ENCODE measurements at places on chromosomes 2 and 18. TPM values are rescaled to one million over a fixed set of nuclear protein-coding genes. Genes with fewer than 3 reads are reported as not detected.
A peak's percentile ranks its signal among the peaks of the same experiment; 100 is the strongest.

DNA sequence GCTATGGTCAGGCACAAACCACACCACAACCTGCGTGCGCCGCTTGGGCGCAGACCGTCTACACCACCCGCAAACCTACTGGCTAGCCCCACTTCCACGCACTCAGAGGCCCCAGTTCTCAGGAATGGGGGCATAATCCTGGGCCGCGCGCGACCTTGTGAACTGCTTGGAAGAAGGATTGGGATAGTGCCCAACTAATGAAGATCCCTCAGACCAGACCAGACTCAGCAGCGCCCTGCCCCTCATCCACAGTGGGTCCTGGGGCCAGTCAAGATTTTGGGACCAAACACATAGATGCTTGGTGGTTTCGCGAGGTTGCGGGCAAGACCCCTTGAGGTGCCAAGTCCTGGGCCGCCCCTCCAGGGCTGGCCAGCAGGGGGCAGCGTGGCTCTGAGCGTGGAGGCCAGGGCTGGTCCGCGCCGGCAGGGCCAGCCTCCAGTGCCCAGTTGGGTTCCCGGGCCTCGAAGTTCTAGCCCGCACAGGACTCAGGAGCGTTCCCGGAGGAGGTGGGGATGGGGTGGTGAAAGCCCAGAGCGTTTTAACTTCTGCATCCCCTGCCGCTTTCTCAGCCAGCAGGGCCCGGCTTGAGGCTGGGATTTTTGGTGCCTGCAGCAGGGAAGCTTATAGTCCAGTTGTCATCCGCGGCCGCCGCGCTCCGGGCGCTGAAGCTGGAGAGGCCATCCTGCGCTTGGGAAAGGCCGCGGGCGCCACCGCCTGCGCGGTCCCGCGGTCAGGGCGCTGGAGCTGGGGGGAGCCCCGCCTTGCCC, 8.3 kb downstream of the OSR1 start:
- H3K27ac ChIP-seq, result peak overlapping the region; percentile 86
- no peaks in the 10 kb centered on the region for H3K4me1 ChIP-seq
- no peaks in the 10 kb centered on the region for H3K27me3 ChIP-seq
- H3K4me3 ChIP-seq, result peak overlapping the region; percentile 26
- peak; percentile 87 for DNase-seq
- peaks cover 42% of the 10 kb centered on the region for H3K36me3 ChIP-seq

DNA sequence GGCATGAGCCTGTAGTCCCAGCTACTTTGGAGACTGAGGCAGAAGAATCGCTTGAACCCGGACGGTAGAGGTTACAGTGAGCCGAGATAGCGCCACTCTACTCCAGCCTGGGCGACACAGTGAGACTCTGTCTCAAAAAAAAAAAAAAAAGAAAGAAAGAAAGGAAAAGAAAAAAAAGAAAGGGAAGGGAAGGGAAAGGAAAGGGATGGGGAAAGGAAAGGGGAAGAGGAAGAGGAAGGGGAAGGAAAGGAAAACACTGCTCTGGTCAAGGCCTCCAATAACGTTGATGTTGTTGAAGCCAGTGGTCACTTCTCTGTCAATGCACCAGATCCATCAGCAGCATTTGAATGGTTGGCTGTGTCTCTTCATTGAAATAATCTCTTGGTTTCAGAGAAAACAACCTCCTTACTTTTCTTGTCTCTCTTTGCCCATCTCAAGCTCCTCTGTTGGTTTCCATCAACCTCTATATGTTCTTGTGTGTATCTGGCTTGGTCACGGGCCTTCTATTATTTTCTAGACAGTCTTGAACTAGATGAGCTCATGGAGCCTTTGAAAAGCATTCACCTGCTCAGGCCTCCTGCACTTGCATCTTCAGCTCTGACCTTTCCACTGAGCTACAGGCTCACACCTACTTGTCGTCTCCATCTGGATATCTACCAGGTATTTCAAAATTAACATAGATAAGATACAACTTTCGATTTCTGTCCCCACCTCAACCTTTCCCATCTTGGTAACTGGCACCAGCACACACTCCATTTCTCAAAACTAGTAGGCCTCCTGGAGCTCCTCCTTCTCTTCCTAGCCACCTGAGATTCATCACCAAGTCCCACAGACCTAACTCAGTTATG, 69.4 kb upstream of the LAPTM4A start:
- H3K36me3 ChIP-seq, result no peaks in the 10 kb centered on the region
- H3K27me3 ChIP-seq, result no peaks in the 10 kb centered on the region
- H3K4me1 ChIP-seq, result no peaks in the 10 kb centered on the region
- no peak overlapping the region for H3K27ac ChIP-seq

GRCh38 chr2:127950264-127950663, 64.5 kb upstream of the AMMECR1L start:
- H3K36me3 ChIP-seq, result peaks cover 58% of the 10 kb centered on the region
- H3K4me1 ChIP-seq, result peaks cover 3% of the 10 kb centered on the region
- H3K27ac ChIP-seq, result no peak overlapping the region
- H3K27me3 ChIP-seq, result no peaks in the 10 kb centered on the region
- no peak overlapping the region for H3K4me3 ChIP-seq
- DNase-seq, result no peak

GRCh38 chr18:22169011-22169888, at the start of gene GATA6:
GATA6 (plus strand) TSS chr18:22169589; CDS start chr18:22171145, 1,556 bp downstream.
- no peaks in the 10 kb centered on the region for H3K4me1 ChIP-seq
- H3K27me3 ChIP-seq, result peaks cover 95% of the 10 kb centered on the region

DNA sequence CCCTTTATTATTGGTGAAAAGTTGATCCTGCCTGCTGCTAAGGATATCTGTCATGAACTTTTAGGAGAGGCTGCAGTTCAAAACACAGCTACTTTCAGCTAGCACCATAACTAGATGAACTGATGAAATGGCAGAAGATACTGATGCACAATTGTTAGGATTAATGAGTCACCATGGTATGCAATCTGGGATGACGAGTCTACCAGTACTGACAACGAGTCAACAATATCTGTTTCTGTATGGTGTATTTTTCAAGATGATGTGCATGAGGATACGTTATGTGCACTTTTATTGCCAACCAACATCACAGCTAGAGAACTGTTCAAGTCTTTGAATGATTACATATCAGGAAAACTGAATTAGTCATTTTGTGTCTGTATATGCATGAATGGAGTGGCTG, 68.7 kb downstream of the NETO1 start:
- no peaks in the 10 kb centered on the region for H3K27me3 ChIP-seq
- H3K4me1 ChIP-seq, result no peaks in the 10 kb centered on the region
- no peak overlapping the region for H3K27ac ChIP-seq
- H3K4me3 ChIP-seq, result no peak overlapping the region
- H3K36me3 ChIP-seq, result no peaks in the 10 kb centered on the region
- no peak for DNase-seq

GRCh38 chr2:238974501-238975166, 126.7 kb downstream of the TWIST2 start:
- no peaks in the 10 kb centered on the region for H3K4me1 ChIP-seq
- no peak overlapping the region for H3K4me3 ChIP-seq
- H3K27me3 ChIP-seq, result no peaks in the 10 kb centered on the region
- H3K36me3 ChIP-seq, result no peaks in the 10 kb centered on the region

DNA sequence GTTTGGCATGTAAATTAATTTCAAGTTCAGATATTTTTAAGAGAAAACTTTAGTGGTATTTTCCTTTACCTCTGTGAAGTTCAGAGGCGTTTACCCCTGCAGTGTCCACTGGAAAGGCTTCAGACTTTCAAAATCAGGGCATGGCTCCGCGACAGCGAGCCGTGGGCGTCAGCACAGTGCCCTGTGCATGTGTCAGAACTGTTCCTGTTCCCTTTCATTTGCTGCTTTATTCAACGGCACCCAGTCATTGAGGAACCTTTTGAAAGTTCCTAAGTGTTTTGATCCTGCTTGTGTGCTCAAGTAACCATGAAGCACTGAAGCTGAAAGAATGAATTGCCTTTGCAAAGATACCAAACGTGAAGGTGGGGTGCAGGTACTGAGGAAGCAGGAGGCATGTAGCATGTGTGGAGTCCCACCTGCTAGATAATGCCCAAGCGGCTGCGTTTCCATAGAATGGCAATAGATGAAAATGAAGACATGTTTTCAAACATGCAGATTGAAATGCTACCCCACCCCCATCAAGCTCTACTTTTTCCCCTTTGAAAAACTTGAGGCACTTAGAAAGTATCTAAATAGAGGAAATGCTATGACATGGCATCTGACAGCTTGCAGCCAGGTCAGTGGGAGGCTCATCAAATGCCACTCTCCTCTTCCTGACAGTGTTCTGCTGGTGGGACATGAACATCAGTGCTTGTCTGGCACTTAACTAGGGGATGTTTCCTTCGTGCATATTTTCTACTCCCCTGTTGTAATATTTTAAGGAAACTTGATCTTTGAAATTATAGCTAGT, 148.6 kb downstream of the ZNF236 start:
- H3K4me1 ChIP-seq, result no peaks in the 10 kb centered on the region
- H3K27me3 ChIP-seq, result no peaks in the 10 kb centered on the region
- H3K27ac ChIP-seq, result no peak overlapping the region
- peaks cover 18% of the 10 kb centered on the region for H3K36me3 ChIP-seq
- no peak overlapping the region for H3K4me3 ChIP-seq

DNA sequence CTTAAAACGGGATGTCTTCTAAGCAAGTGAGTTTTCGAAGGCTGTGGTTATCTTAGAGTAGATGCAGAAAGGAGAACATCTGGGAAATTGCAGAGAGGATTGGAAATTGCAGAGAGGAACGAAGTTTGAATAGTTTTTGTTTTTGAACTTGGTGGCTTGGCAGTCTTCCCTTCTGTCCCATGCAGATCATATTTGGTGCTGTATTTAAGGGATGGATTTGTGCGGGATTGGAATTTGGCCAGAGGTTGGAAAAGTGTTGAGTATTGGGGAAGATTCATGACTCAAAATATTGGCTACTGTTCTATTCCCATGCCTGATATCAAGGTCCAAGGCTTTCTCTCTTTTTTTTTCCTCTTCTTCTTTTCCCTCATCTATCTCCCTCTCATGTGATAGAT, 18.2 kb downstream of the PTPRM start:
- H3K4me1 ChIP-seq, result peaks cover 2% of the 10 kb centered on the region
- no peak overlapping the region for H3K4me3 ChIP-seq
- no peak for DNase-seq
- no peaks in the 10 kb centered on the region for H3K36me3 ChIP-seq
- no peak overlapping the region for H3K27ac ChIP-seq

GRCh38 chr2:65282477-65283053, 54.9 kb downstream of the ACTR2 start:
- no peaks in the 10 kb centered on the region for H3K36me3 ChIP-seq
- no peak for DNase-seq
- no peaks in the 10 kb centered on the region for H3K27me3 ChIP-seq
- H3K27ac ChIP-seq, result no peak overlapping the region
- no peaks in the 10 kb centered on the region for H3K4me1 ChIP-seq
- H3K4me3 ChIP-seq, result no peak overlapping the region

- DNase-seq, result no peak
- 0 out of 2 replicates have a peak overlapping the region, but pooled peaks have one; percentile 5 for H3K27ac ChIP-seq
- no peaks in the 10 kb centered on the region for H3K4me1 ChIP-seq
- no peak overlapping the region for H3K4me3 ChIP-seq
- H3K36me3 ChIP-seq, result peaks cover 7% of the 10 kb centered on the region
These were observed 242.2 kb downstream of the CDH20 start for GRCh38 chr18:61575419-61575818.

- H3K36me3 ChIP-seq, result peaks cover 7% of the 10 kb centered on the region
- H3K27me3 ChIP-seq, result no peaks in the 10 kb centered on the region
- no peak for DNase-seq
These were observed 265.3 kb downstream of the SETBP1 start for GRCh38 chr18:44945888-44946401.

DNA sequence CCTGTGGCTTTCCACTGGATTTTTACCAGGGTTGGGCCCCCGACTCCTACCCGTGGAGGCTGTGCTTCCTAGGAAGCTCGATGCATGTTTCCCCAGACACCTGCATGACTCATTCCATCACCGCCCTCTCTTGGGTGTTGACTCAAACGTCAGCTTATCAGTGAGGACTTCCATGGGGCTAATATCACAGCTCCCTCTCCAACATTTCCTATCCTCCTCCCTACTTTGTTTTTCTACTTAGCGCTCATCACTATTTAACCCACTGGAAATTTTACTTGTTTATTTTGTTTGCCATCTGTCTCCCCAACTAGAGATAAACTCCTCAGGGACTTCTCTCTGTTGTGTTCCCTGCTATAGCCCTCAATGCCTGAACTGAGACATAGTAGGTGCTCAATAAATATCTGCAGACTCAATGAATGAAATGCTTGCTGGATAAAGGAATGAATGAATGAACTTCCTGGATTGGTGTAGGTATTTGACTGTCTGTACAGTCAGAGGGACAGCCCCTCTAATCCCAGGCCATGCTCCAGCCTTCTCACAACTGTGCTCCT, 89.7 kb upstream of the MSH2 start:
- H3K27ac ChIP-seq, result no peak overlapping the region
- H3K4me1 ChIP-seq, result no peaks in the 10 kb centered on the region
- no peak for DNase-seq
- H3K4me3 ChIP-seq, result no peak overlapping the region
- no peaks in the 10 kb centered on the region for H3K27me3 ChIP-seq

DNA sequence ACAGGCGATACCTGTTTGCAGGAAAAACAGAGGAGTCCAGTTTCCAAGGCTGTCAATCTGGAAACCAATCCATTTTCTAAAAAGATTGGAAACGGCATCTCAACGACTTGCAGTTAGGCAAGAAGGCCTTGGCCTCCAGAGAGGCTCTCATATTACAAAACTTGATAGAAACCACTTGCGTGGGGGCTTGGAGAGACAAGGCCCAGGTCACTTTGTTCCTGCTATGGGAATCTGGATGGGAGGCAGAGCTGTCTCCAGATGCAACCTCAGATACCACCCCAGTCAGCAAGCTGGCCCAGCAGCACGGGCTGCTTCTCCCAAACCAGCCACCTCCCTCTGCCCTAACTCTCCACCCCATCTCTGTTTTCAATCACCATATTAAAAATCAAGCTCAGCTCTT, 298.8 kb downstream of the TNS1 start:
- H3K36me3 ChIP-seq, result no peaks in the 10 kb centered on the region
- H3K27me3 ChIP-seq, result no peaks in the 10 kb centered on the region
- no peak overlapping the region for H3K4me3 ChIP-seq
- H3K27ac ChIP-seq, result no peak overlapping the region

GRCh38 chr2:120871881-120872620, 136.4 kb downstream of the GLI2 start:
- peaks cover 12% of the 10 kb centered on the region for H3K4me1 ChIP-seq
- H3K27me3 ChIP-seq, result no peaks in the 10 kb centered on the region
- no peak for DNase-seq
- H3K4me3 ChIP-seq, result no peak overlapping the region

Gene RAPGEF4
- polyA plus RNA-seq, result 0.30 TPM

Gene KIF1A
- 0.32 TPM for polyA plus RNA-seq

Gene NRBP1
- 227 TPM for polyA plus RNA-seq

Gene RAX
- not detected for polyA plus RNA-seq

Gene IL36G
- not detected for polyA plus RNA-seq

Gene MAIP1
- 15.8 TPM for polyA plus RNA-seq

Gene ARHGAP28
- 0.99 TPM for polyA plus RNA-seq

Gene MLPH
- polyA plus RNA-seq, result 84.8 TPM

Gene FBXO36
- 5.7 TPM for polyA plus RNA-seq
